ENCODE measurements at places on chromosomes 6 and 20. TPM values are rescaled to one million over a fixed set of nuclear protein-coding genes. Genes with fewer than 3 reads are reported as not detected.

DNA sequence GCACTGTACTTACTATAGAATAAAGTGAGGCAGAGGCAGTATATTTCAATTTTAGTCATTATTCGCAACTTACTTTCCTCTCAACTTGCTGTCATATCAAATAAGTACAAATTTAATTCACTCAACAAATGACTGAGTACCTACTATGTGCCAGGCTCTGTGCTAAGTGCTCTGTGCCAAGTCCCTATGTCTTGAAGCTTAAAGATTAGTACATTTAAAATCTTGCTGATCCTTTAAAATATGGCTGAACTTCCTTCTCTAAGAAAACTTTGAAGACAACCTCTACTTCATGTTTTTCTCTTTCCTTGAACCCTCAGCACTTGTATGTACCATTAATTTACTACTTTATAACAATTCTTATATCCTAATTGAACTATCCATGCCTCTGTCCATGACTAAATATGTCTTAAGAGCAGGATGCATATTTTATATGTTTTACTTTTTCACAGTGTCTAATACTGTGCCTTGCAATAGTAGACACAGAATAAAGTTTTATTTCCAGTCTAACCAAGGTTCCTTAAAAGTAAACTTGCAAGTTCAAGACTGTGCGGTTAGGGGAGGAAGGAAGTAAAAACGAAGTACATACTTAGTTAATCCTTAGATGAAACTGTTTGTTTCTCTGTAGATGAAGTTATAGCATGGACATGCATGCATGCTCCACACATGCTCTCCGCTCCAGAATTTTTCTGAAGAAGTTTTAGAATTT is 10.0 kb upstream of the LATS1 start:
- no peak for DNase-seq

The TBPL1 gene
- total RNA-seq: 51.9 TPM

The WFDC5 gene
- not detected for total RNA-seq

GRCh38 chr6:51891784-51892183 is 195.6 kb downstream of the PKHD1 start:
- DNase-seq: no peak

The GJA1 gene
- not detected for total RNA-seq

GRCh38 chr20:63695424-63696305 is 787 bp upstream of the TNFRSF6B start:
- DNase-seq: no peak

The ASF1A gene
- total RNA-seq: 42.6 TPM

DNA sequence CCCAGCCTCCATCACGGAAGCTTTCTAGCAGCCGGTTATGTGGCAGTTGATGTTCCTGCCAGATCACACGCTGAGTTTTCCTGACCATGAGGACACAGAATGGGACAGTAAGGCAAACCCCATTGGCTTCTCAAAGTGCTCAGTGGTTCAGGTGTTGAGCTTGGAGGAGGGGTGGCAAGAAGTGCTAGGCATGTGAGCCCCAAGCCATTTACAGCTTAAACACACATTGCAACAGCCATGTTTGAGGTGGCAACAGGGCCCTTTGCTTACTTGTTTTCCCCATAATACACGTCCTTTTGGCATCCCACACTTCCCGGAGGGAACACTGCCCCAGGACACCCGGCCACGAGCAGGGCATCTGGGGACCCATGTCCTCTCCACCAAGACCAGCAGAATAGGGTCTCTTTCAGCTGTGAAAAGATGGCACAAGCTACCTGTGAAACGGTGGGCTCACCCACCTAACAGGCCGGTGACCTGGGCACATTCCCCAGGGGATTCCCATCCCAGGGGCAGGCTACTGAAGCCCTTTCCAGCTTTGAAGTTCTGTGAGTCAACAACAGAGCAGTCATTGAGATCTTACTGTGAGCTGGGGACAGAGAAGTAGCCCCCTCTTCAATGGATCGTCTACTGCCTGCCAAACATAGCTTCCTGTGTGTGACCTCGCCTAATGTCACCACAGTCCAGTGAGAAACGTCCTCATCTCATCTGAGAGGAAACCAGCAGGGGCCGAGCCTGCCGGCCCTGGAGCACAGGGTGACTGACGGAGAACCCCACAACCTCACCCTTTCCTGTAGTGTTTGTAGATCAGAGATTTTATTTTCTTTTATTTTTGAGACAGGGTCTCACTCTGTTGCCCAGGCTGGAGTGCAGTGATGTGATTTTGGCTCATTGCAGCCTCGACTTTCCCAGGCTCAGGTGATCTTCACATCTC is 4.0 kb upstream of the TLDC2 start:
- DNase-seq: no peak

DNA sequence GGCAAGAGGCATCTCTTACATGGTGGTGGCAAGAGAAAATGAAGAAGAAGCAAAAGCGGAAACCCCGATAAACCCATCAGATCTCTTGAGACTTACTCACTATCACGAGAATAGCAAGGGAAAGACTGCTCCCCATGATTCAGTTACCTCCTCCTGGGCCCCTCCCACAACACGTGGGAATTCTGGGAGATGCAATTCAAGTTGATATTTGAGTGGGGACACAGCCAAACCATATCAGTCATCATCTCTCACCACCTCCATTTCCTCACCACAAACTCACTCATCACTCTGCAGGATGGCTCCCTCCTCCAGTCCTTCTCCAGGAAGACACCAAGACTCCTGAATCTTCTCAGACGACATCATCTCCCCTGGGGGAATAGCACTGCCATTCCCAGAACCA is 25.8 kb upstream of the SLC16A10 start:
- DNase-seq: no peak

- no peak for DNase-seq
These were observed 29.2 kb upstream of the SDCBP2 start for GRCh38 chr20:1357921-1358671.

The MCCD1 gene
- not detected for total RNA-seq

The TPBG gene
- total RNA-seq: not detected

The BCKDHB gene
- 15.0 TPM for total RNA-seq

- no peak for DNase-seq
These were observed 863.4 kb downstream of the DHX35 start for GRCh38 chr20:39825524-39825923.

GRCh38 chr6:109255946-109256640 is 126.2 kb downstream of the CD164 start:
- DNase-seq: no peak

The DPPA5 gene
- not detected for total RNA-seq

The MAP3K4 gene
- 43.5 TPM for total RNA-seq

DNA sequence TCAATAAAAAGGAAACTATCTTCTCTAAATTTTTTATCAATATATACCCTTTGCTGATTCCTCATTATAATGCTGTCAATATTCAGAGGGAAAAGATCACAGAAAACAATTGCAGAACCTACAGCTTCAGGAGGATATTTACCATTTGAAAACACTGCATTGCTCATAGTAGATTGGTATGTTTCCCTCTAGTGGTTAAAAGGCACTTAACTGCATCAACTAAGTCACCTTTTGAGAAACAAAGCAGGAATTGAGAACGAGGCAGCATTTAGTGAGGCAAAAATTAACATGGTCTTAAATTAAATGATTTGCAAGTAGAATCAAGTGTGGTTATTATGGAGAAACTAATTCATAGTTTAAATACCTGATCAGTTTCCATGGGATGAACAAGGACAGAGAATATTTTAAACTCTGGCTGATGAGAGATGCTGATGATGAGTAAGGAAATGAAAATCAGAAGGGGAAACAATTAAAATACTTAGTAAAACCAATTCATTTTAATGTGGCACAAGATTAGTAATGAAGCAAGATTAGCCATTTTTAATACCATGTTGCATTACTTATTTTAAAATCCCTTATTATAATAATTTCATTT is 642.1 kb downstream of the EPHA7 start:
- DNase-seq: no peak

DNA sequence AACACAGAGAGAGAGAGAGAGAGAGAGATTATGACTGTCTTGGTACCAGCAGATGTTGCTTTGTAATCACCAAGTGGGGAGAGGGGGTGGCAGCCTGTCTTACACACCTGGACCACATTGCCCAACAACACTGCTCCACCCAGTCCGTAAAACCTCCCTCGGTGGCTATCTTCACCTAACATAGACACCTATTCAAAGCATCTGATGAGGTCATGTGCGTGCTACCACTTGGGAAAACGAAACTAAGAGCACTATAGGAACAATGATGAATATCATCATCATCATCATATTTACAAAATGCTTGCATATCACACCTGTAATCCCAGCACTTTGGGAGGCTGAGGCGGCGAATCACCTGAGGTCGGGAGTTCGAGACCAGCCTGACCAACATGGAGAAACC is 24.1 kb upstream of the SALL4 start:
- DNase-seq: no peak

DNA sequence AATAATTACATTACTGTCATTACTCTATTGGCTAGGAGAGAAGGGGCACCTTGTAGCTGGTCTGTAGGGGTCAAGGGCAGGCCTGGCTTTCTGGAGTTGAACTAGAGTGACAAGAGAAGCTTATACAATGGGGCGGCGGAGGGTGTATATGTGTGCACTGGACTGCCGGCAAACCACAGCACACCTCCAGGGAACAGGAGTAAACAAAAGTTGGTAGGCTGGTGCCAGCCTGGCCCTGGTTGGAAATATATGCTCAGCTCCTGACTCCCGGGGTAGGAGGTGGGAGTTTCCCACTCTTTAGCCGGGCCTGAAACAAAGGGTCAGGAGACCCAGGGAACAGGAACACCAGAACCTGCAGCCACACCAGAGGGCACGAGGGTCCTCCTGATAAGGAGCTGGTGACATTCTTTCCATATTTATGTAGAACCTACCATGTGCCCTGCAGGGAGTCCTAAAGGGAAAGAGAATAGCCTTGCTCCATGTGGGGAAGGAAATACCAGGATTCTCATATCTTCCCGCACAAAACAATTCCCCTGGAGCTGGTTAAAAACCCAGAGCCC is 5.1 kb downstream of the C6orf132 start:
- DNase-seq: no peak

GRCh38 chr20:52843425-52843824 is 128.7 kb upstream of the TSHZ2 start:
- DNase-seq: no peak

- DNase-seq: no peak
These were observed 42.4 kb downstream of the LCA5 start for GRCh38 chr6:79494841-79495240.

DNA sequence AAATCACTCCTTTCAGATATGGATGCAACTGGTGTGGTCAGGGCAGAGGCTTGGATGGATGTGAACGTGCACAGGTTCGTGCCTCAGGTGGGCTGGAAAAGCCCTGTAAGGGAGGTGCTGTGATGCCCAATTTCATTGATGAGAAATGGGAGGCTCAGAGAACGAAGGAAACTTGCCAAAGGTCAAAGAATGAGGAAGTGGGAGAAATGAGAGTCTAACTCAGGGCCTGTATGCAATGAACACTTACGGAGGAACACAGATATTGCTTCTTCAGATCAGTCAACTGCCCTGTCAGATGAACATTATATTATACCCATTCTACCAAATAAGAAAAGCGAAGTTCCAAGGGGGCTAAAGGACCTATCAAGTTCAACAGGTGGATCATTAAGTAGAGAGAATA is 134.7 kb downstream of the RCAN2 start:
- no peak for DNase-seq

All from CD8-positive, alpha-beta memory T cell (primary cell).